ENCODE measurements at places on chromosomes 13 and 19. TPM values are rescaled to one million over a fixed set of nuclear protein-coding genes. Genes with fewer than 3 reads are reported as not detected.

DNA sequence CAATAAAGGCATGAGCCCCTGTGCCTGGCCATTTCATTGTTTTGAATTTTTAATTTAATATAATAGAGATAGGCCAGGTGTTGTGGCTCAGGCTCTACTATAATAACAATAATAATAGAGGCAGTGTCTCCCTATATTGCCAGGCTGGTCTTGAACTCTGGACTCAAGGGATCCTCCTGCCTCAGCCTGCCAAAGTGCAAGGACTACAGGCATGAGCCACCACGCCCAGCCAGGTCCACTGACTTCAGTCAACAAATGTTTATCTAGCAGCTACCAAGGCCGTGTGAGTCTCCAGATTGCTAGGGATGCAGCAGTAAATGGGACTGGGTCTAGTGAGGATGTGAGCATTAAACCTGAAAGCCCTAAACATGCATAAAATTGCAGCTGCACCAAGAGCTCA, 13.8 kb upstream of the ILF3 start:
- H3K36me3 ChIP-seq: peaks cover 39% of the 10 kb centered on the region
- no peak overlapping the region for H3K4me3 ChIP-seq
- H3K27me3 ChIP-seq: no peaks in the 10 kb centered on the region
- peaks cover 10% of the 10 kb centered on the region for H3K4me1 ChIP-seq
- no peak for DNase-seq

- peak overlapping the region; percentile 77 for H3K4me3 ChIP-seq
- peak; percentile 87 for DNase-seq
- no peaks in the 10 kb centered on the region for H3K27me3 ChIP-seq
- H3K36me3 ChIP-seq: peaks cover 19% of the 10 kb centered on the region
These were observed 22.2 kb downstream of the RASA3 start for GRCh38 chr13:114110091-114110829.

UCHL3 gene
- total RNA-seq: 39.1 TPM

GRCh38 chr13:74287724-74288169, 153.5 kb upstream of the KLF12 start:
- peaks cover 66% of the 10 kb centered on the region for H3K4me1 ChIP-seq
- H3K4me3 ChIP-seq: peak overlapping the region; percentile 59
- no peaks in the 10 kb centered on the region for H3K27me3 ChIP-seq
- no peaks in the 10 kb centered on the region for H3K36me3 ChIP-seq
- peak overlapping the region; percentile 30 for H3K27ac ChIP-seq

DNA sequence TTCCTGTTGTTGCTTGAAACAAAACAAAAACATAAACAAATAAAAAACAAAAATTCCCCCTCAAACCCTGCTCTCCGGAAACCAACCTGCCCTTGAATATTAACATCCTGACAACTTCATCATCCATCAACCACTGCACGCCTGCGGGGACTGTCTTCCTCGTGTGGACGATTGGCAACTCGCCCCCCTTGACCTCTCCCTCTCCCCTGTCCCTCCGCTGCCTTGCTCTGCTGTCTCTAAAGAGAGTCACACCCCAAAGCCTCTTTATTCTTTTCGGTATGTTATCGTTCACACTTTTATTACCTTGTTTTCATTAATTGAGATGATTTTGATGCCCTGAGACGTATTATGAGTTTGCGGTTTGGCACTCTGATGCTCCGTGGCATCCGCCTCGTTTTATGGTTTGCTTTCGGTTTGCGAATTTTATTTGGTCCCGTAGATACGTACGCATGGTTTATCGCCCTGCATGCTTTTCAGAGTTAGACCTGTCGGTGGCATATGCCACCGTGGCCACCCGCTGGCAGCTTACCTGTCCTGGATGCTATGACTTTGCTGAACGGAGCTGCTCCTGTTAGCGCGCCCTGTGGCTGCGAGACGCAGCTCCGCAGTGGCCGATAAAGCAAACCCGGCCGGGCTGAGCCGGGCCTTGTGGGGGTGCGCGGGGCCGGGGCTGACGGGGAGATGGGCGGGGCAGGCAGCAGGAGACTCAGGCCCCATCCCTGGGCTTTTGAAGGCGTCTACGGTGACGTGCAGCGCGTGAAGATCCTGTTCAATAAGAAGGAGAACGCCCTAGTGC, 10.6 kb downstream of the PTBP1 start:
- no peak overlapping the region for H3K4me3 ChIP-seq
- H3K27me3 ChIP-seq: no peaks in the 10 kb centered on the region
- H3K36me3 ChIP-seq: peaks cover 56% of the 10 kb centered on the region

TNFSF9 gene
- 1.4 TPM for total RNA-seq

GRCh38 chr13:106850973-106851650, 283.2 kb upstream of the ARGLU1 start:
- H3K36me3 ChIP-seq: no peaks in the 10 kb centered on the region
- H3K4me3 ChIP-seq: no peak overlapping the region
- H3K27ac ChIP-seq: no peak overlapping the region
- no peaks in the 10 kb centered on the region for H3K27me3 ChIP-seq

- H3K36me3 ChIP-seq: no peaks in the 10 kb centered on the region
- no peak for DNase-seq
- H3K4me3 ChIP-seq: no peak overlapping the region
- peaks cover 10% of the 10 kb centered on the region for H3K27me3 ChIP-seq
These were observed 1.6 kb downstream of the HPN start for GRCh38 chr19:35042954-35043604.

- no peaks in the 10 kb centered on the region for H3K27me3 ChIP-seq
- H3K27ac ChIP-seq: peak overlapping the region; percentile 98
- peak overlapping the region; percentile 59 for H3K4me3 ChIP-seq
- peaks cover 62% of the 10 kb centered on the region for H3K4me1 ChIP-seq
- DNase-seq: peak; percentile 57
These were observed 64.4 kb downstream of the RASA3 start for GRCh38 chr13:114067886-114068651.

DNA sequence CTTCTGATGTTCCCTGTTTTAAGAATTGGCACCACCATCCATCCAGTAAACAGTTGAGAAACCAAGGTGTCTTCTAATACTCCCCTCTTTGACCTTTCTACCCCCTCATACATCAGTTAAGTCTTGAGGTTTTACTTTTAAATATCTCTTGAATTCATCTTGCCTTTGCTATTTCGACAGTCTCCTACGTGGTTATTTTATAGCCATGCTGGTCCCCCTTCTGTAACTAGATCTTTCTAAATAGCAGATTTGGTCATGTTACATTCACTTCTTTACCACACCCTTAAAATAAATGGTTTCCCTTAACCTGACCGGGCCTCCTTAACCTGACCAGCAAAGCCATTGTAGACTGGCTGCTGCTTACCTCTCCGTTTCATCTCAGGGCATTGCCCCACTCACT, 5.4 kb downstream of the GPR180 start:
- peaks cover 36% of the 10 kb centered on the region for H3K4me1 ChIP-seq
- H3K27me3 ChIP-seq: no peaks in the 10 kb centered on the region
- H3K4me3 ChIP-seq: no peak overlapping the region
- H3K36me3 ChIP-seq: peaks cover 34% of the 10 kb centered on the region

FAM216B gene
- not detected for total RNA-seq

- H3K27me3 ChIP-seq: peaks cover 3% of the 10 kb centered on the region
- H3K36me3 ChIP-seq: no peaks in the 10 kb centered on the region
- no peaks in the 10 kb centered on the region for H3K4me1 ChIP-seq
- H3K4me3 ChIP-seq: no peak overlapping the region
- H3K27ac ChIP-seq: no peak overlapping the region
These were observed 410.2 kb downstream of the TBC1D4 start for GRCh38 chr13:75071796-75072195.

- H3K4me3 ChIP-seq: no peak overlapping the region
- no peaks in the 10 kb centered on the region for H3K36me3 ChIP-seq
- H3K27me3 ChIP-seq: no peaks in the 10 kb centered on the region
- H3K27ac ChIP-seq: no peak overlapping the region
- no peak for DNase-seq
These were observed 9.9 kb upstream of the RCBTB2 start for GRCh38 chr13:48542581-48543341.

GRCh38 chr19:56441206-56441792, 35.8 kb downstream of the ZNF667 start:
- no peaks in the 10 kb centered on the region for H3K4me1 ChIP-seq
- no peaks in the 10 kb centered on the region for H3K27me3 ChIP-seq
- peaks cover 27% of the 10 kb centered on the region for H3K36me3 ChIP-seq
- DNase-seq: no peak
